Activated CD4-positive, alpha-beta T cell treated with anti-CD3 and anti-CD28 coated beads, Interleukin-2, amount 50 U/mL, for 16 hours (primary cell): ENCODE measurements at places on chromosomes 6 and 20.

DNA sequence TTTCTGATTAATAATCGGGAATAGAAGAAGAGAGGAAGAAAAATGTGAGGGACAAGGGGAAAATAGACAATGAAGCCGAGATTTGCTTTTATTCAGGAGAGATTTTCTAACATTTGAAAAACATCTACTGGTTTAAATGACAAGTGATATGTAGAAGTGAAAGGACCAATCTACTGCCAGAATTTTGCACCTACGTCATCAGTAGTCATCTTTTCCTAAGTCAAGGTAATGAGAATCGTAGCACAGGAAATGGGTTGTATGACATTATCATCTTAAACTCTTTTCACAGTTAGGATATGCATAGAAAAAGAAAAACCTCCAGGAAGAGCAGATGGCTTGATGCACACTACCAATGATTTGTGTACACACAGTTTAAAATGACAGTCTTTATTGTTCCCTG lies 45.3 kb upstream of the RAB32 start:
- no peak for DNase-seq

DNA sequence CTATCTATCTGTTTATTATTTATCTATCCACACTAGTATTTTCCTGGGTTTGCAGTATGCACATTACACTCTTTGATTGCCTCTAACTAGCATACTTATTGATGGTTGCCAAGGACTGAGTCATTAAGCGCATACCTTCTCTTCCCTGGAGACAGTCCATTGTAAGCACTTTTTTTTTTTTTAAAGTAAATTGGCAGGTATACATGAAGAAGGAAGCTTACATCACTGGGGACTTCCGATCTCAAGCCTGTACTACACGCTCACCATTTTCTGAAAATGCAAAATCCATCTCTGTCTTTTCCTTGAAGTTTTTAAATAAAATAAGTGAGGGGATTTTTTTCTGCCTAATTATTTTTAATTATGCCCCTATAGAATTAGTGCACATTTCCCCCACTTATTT lies 63.5 kb downstream of the HMGN3 start:
- no peak for DNase-seq

- peak; percentile 11 for DNase-seq
Measured at GRCh38 chr20:46438156-46438750, 31.8 kb upstream of the ELMO2 start.

GRCh38 chr6:134979142-134979541 lies 29.2 kb upstream of the ALDH8A1 start:
- DNase-seq: peak; percentile 96

GRCh38 chr20:45893831-45894230 lies 2.7 kb downstream of the CTSA start:
- DNase-seq: no peak

DNA sequence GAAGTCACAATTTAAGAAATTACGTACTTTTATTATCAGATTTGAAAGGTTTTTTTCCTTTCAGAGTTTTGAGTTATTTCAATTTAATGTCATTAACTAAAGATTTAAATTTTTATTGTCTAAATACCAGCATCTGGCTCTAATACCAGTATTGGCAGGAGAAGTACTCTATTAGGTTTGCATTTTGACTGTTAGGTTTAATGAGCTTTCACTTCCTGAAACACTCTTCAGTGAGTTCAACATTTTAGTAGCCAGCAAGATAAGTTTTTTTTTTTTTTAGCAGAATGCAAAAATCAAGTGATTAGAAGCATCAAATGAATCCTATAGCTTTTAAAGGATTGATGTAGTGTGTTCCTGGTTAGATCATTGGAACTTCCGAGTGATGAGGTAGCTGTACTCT lies 34.0 kb upstream of the SCGN start:
- DNase-seq: no peak

DNA sequence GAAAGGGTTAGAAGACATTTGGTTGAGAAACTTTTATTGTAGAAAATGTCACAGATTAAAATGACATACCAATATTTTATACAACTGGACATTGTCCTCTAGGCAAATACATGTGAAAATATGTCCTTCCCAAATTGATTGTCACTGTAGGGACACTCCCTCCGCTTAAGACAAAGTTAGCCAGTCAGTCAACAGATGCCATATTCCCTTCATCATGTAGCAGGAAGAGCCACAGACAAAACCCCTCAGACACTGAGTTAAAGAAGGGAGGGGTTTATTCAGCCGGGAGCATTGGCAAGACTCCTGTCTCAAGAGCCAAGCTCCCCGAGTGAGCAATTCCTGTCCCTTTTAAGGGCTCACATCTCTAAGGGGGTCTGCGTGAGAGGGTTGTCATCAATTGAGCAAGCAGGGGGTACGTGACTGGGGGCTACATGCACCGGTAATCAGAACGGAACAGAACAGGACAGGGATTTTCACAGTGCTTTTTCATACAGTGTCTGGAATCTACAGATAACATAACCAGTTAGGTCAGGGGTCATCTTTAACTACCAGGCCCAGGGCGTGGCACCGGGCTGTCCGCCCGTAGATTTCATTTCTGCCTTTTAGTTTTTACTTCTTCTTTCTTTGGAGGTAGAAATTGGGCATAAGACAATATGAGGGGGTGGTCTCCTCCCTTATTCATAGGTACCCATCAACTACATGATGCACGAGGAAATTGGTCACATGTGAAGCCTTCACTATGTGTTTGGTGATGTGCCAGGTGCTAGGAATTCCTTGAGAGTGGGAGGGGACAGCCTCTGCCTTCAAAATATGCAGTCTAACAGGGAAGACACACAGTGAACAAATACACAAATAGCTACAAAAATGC lies 155.7 kb upstream of the CDYL start:
- no peak for DNase-seq

DNA sequence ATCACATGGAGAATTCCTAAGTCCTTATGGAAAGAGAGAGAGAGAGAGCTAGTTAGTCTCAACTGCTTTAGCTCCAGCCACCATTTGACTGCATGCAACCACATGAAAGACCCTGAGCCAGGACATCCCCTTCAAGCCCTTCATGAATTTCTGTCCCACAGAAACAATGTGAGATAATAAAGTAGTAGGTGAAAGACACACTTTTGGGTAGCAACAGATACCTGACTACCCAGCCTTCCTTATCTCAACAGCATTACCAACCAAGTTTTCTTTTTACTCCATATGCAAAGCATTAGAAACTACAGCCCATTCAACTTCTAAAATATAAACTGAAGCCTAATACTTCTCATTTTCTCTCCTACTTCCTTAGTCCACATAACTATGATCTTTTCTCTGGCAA lies 23.2 kb upstream of the THEMIS start:
- no peak for DNase-seq

GRCh38 chr6:169337886-169338445 lies 84.3 kb upstream of the THBS2 start:
- no peak for DNase-seq

DNA sequence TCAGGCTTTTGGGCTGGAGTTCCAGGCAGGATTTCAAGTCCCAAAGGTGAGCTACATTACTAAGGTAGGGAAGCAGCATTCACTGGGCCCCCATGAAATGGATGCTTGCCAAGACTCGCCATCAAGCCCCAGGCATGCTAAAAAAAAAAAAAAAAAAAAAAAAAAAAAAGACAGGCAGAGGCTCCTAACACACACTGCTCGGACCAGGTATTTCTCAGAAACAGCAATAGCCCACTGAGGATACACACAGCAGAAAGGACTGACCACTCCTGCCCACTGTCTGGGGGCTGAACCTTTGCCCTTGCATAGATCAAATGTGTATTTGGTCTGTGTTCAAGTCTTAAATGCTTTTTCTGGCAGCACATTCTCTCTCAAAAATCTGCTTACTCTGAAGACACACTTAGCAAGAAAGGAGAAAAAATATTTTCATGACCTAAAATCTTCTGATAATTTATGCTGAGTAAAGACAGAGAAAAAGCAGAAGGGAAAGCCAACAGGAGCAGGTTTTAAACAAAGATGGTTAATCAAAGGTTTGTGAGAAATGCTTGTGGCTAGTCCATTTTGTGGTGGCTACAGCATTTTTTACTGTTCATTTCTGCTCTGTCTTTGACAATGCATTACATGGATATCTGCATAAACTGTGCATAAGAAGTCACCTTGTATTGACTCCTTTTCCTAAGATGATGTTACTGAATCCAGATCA lies 37.9 kb upstream of the BEND6 start:
- no peak for DNase-seq

DNA sequence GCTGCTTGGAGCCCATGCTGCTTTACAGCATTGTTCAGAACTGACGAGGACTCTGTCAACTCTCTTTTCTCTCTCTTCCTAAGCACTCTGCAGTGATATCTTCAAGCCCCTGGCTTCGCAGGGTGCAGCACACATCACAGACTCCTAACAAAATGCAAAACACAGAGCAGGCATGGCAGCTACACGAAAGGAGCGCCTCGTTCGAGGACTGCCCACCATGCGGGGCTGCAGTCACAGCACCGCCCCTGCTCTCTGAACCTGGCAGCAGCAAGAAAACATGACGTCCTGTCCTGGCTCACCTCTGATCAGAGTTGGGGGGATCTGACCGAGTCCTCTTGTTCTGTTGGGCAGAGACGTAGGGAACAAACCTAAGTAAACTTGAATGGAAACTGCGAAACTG lies 281.7 kb downstream of the CDH26 start:
- no peak for DNase-seq

DNA sequence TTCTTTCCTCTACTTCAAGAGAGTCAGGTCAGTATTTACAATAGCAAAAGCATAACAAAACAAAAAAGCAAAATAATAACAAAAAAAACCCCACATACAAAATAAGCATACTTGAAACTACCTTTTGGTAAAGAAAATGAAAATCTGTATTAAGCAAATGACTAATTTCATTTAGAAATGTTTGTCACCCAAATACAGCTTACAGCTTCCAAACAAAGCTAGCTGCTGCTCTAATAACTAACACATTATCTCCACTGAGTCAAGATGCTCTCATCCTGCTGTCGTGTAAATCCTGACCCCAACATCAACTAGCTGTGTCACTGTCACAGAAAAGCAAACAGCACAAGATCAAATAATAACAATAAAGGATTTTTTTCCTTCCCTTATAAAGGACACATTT lies 21.7 kb downstream of the MAP7 start:
- DNase-seq: no peak

GRCh38 chr6:107466062-107466461 lies 6.7 kb upstream of the PDSS2 start:
- no peak for DNase-seq

DNA sequence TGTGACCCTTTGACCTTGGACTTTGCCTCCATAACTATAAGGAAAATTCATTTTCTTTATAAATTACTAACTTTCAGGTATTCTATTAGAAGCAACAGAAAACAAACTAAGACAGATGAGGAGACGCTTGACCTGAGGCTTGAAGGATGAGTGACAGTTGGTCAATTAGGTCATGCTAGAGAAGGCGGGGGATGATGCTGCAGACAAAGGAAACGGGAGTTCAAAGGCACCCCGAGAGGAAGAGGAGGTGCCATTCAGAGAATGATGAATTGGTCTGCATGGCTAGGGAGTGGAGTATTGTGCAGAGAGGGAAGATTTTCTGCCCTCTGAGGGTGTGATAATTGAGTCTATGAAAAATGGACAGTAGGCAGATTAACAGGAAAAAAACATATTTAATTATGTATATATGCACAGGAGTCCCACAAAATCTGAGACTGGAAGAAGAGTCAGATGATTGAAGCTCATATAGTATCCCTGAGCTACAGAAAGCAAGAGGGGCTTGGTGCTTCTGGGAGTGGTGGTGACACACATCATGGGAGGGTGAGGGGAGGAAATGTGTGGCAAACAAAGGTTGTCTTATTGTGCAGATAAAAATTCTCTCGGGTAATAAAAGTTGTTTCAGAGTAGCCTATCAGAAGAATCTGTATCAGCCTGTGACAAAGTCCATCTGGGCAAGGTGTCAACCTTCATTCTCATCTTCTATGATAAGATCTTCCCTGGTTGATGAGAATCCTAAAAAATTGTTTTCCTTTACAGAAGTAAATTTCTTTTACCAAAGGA lies 20.4 kb upstream of the FUCA2 start:
- no peak for DNase-seq

DNA sequence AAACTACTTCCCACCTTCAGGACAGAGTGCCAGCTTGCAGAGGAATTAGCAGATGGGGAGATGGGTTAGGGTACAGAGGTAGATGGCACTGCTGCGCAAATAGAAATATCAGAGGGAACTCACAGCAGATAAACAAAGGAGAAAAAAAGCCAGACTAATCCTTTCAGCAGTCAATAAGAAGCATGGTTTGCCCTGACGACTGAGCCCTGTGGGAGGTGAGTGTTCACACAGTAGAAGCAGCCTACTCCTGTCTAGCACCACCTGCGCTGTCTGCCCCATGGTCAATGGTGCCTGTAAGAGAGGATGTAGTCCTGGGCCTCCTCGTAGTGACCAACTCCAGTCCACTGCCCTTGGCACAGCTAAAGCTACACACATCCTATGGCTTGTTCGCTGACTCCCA lies 174.1 kb downstream of the IBTK start:
- DNase-seq: no peak

DNA sequence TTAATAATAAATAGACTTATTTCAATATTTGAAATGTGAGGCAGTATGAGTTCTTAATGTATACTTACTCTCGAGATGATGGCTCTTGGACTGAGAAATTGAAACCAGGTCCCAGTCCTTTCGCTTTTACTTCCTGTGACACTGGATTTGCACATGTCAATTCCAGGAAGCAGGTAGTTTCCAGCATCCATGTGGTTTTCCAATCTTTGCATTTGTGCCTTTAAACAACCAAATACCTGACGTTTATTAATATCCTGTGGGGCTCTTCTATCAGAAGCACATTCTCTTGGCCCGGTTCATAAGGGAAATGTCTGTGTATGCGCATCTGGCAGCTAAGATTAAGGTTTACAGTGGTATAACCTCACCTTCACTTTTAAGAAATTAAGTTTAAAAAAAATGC lies 13.1 kb downstream of the UTRN start:
- no peak for DNase-seq

GRCh38 chr6:126949786-126950185 lies 168.7 kb upstream of the RSPO3 start:
- DNase-seq: no peak
